ENCODE measurements at places on chromosomes 3 and 15.

- no peak for DNase-seq
Measured at GRCh38 chr15:37361621-37362020, 261.3 kb upstream of the MEIS2 start.

- DNase-seq, result no peak
Measured at GRCh38 chr3:137304313-137305056, 346.7 kb downstream of the IL20RB start.

DNA sequence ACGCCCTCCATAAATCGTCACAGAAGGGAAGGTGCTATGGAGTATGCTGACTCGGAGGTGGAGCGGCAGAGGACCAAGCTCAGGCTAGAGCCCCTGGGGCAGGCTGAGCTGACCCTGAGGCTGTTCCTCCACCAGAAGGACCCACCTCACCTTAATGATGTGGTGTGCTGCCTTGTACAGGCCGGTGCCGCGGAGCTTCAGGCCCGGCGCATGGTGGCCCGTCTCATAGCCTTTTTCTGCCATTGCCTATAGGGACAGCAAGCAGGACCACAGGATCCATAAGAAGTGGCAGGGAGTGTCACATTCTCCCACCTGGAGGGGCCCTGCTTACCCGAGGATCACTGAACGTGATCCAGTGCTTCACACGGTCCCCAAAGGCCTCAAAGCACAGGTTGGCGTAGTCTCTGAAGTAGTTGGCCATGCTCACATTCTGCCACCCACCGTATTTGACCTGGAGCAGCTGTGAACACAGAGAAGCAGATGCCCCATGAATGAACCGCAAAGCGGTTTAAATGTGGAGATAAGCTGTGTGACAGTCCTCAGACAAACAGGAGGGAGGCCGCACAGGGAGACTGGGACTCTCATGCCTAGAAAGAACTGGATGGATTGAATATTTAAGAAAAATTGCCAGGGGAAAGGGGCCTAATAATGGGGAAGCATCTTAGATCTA is 4.8 kb downstream of the LCTL start:
- no peak for DNase-seq

- no peak for DNase-seq
Measured at GRCh38 chr15:70870051-70870450, 16.1 kb upstream of the LARP6 start.

DNA sequence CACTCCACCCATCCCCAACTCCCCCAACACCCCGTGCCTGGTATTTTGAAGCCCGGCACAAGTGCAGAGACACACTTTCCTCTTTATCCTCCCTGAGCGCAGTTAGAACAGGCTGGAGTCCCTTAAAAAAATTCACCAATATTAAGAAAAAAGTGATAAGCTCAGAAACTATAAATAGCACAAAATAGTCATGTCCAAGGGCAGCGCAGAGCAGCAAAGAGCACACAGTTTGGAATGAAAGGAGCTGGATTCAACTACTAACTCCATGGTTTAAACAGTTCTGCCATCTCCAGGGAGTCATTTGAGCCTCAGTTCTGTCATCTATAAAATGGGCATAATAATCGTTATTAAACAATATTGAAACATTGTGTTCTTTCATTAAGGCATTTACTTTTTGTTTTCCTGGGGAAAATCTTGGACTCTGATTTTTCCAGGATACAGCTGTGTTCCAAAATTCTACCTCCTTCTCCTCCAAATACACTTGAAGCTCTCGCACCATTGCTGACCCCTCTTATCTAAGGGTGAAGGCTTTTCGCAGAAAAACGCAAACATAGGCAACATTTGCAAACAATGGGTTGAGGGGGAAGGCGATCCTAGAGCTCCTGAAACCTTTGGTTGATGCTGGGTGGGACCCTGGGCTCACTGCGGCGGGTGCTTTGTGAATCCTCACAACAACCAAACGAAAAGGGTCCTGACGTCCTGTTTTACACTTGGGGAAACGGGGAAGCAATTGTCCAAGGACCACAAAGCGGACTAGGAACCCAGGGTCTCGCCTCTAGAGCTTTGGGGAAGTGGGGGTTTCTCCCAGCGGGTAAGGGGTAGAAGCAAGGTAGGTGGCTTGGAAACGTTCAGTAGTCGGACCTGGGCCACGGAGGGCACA is 41.8 kb downstream of the EPHB3 start:
- DNase-seq, result no peak

DNA sequence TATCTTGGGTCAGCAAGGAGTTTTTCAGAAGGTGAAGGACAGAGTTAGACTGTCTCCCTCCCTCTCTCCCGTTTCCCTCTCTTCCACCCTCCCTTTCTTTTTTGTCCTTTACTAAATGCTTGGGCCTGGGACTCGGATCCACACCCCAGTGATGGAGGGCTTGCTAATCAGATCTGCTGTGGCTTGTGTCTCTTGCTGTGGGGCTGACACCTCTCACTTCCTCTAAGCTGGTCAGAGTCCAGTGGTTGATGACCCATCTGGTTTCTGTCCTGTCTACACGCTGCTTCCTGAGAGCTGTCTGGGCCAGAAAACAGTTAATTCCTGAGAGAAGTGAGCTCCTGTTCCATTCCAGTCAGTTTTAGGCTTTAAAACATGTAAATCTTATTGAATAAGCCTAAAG is 849 bp downstream of the TRAK1 start:
- no peak for DNase-seq

All from kidney capillary endothelial cell (primary cell).